ENCODE measurements at places on chromosomes 11 and 22. TPM values are rescaled to one million over a fixed set of nuclear protein-coding genes. Genes with fewer than 3 reads are reported as not detected.

DNA sequence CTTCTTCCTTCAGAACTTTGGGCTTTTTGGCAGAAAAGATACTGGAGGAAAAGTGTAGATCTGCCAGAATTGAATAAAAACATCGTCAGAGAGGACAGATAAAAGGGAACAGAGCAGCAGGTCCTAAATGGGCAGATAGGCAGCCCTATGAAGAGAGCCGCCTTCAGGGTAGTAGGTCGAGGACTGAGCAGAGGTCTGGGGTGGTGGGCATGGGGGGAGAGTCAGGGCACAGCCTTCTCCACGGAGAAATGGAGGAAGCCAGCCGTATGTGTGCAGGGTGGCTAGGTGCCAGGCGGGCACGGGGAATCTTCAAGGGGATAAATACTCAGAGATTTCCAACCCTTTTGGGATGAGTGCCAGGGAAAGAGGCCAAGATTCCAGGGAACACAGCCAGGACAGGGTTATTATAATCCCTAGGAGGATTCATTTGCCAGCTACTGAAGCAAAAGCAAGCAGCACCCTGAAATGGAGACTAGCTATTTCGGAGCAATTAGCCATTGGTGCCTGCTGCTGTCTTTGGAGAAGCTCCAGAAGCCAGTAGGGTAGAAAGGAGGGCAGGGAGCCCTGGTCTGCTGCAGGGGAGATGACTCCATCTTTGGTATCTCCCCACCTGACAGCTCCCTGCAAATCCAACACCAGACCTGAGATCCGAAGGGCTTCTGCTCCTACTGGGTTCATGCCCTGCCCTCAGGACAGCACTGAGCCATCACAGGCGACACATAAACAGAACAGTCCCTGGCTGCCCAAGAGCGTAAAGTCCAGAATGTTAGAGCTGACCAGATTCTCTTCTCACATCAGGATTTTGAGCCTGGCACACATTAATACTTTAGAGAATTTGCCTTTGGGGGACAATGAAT is 174.5 kb upstream of the NTM start:
- DNase-seq: no peak

Gene VSTM5
- 0.74 TPM for total RNA-seq

Gene TRIM6
- total RNA-seq: 5.5 TPM

- DNase-seq: no peak
Measured at GRCh38 chr11:72954860-72955259, 140.6 kb downstream of the ATG16L2 start.

DNA sequence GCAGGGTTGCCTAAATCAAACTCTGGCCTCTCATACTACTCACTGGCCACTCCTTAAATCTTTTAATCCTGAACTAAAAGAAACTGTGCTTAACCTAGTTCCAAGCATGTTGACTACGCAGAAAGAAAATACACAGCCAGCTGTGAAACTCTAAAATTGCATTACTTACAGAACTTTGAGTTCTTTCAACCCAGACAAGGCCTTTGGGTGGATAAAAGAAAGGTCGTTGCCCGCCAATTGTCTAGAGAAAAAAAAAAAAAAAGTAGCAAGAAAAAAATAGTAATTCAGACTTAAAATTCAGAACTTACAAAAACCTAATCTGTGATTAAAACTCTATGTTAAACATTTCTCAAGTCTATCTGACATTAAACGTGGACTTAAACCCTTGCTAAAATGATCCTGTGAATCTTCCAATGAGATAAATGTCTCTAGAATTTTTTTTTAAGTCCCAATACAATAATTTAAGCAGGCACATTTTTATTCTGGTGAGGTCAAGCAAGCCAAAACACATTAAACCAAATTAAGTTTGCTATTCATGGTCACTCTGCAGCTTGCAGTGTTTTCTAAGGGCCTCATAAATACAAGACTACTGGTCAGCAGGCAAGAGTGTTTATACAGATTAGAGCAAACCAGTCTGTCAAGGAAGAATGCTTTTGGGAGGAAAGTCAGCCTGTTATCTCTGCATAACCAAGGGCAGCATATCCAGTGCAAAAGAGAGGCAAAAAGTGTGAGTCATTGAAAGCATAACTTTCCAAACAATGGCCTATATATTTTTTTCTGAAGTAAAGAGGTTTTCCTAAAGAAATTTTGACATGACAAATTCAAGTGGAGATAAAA is 29.5 kb upstream of the CCDC34 start:
- DNase-seq: no peak

Gene FAM181B
- 3.3 TPM for total RNA-seq

GRCh38 chr11:10982704-10983510 is 125.1 kb upstream of the ZBED5 start:
- DNase-seq: no peak

Gene ARHGEF17
- 30.7 TPM for total RNA-seq

Gene CLCF1
- total RNA-seq: 2.7 TPM

- no peak for DNase-seq
Measured at GRCh38 chr11:6692128-6692527, 9.0 kb upstream of the MRPL17 start.
